H9 (cell line): ENCODE measurements at places on chromosomes 7 and 10. TPM values are rescaled to one million over a fixed set of nuclear protein-coding genes. Genes with fewer than 3 reads are reported as not detected.

TMEM236 gene
- total RNA-seq, result not detected in 2 replicates

IKZF1 gene
- total RNA-seq, result 0.48 and 0.98 TPM in 2 replicates

HOXA2 gene
- total RNA-seq, result not detected in 2 replicates

NPY gene
- total RNA-seq, result not detected in 2 replicates

TRIM24 gene
- 255 and 260 TPM in 2 replicates for total RNA-seq

SPDYE18 gene
- total RNA-seq, result not detected in 2 replicates

ANXA8L1 gene
- total RNA-seq, result not detected in 2 replicates

AGR2 gene
- not detected in 2 replicates for total RNA-seq

TMEM176B gene
- 0.26 and 0.85 TPM in 2 replicates for total RNA-seq
